Activated T-helper 1 cell treated with Interleukin-2 at 50 U/mL for 16 hours (primary cell): ENCODE measurements at places on chromosomes 3 and 15.

DNA sequence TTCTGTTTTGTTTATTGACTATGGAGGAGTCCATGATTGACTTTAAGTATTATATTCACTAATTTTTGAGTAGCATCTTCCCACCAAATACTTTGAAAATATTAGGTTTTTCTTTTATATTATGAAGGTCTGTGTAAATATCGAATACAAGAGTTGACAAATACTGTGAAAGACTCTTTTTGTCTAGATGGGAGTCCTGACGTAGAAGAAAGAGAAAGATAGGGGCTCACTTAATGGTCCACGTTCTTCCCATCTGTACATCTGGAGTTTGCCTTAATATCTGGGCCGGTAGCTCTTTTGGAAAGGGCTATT is 7.8 kb upstream of the UTS2B start:
- DNase-seq = no peak

- DNase-seq = no peak
Observed at GRCh38 chr3:154427685-154428285, 2.2 kb downstream of the GPR149 start.

GRCh38 chr15:89205991-89206585 is 15.3 kb downstream of the RLBP1 start:
- DNase-seq = no peak

- DNase-seq = peak; percentile 50
Observed at GRCh38 chr15:74950078-74950908, 6.3 kb downstream of the RPP25 start.
